ENCODE measurements at places on chromosomes 1 and 21. TPM values are rescaled to one million over a fixed set of nuclear protein-coding genes. Genes with fewer than 3 reads are reported as not detected.

KCND3 gene
- total RNA-seq, result not detected

MEX3A gene
- total RNA-seq, result 1.6 TPM

PIK3CD gene
- 184 TPM for total RNA-seq

LCA5L gene
- total RNA-seq, result 0.32 TPM

NBPF20 gene
- 0.82 TPM for total RNA-seq

NMNAT2 gene
- not detected for total RNA-seq

SH3BGR gene
- total RNA-seq, result 1.0 TPM

LCE1A gene
- total RNA-seq, result not detected

EVI5 gene
- 60.8 TPM for total RNA-seq

FOXJ3 gene
- total RNA-seq, result 43.1 TPM

ATG4C gene
- total RNA-seq, result 8.2 TPM

DCDC2B gene
- not detected for total RNA-seq

Data from activated T-helper 2 cell treated with anti-CD3 and anti-CD28 coated beads, Interferon-gamma antibody, Interleukin-2, Interleukin-4, amounts not matched to agents 10 μg/mL and 5 μg/mL and 100 μg/mL, durations not matched to agents 14 hours and 24 hours and 36 hours (primary cell).